ENCODE measurements at places on chromosomes 2 and 18.

- no peak for DNase-seq
Measured at GRCh38 chr2:181822097-181822496, 69.4 kb upstream of the ITPRID2 start.

- DNase-seq = no peak
Measured at GRCh38 chr2:48445091-48445725, 84.7 kb upstream of the STON1 start.

- peak; percentile 69 for DNase-seq
Measured at GRCh38 chr2:179422037-179422643, 157.5 kb upstream of the SESTD1 start.

DNA sequence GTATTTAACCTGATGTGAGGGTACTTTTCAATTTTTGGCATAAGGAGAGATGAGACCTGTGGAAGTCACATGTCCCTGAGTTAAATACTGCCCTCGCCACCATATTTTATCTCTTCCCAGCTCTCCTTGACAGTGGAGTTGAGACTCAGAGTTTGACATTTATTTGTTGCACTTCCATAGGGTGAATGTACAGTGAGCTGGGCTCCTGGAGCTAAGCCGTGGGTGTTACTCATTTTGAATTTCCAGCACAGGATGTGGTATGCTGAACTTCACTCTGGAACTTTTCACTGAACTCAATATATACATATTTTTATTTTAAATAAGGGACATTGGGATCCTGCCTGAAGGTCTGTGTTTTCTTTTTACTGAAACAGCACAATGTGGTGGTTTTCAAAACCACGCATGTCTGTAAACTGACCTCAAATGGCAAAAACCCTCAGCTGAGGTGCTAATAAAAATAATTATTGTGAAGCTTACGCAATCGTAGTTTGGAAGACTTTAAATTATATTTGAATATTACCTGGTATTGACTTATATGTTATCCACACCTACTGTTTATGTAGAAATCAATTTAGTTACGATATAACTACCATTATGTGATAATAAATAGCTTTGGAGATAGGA lies 12.1 kb downstream of the RNF144A start:
- no peak for DNase-seq

DNA sequence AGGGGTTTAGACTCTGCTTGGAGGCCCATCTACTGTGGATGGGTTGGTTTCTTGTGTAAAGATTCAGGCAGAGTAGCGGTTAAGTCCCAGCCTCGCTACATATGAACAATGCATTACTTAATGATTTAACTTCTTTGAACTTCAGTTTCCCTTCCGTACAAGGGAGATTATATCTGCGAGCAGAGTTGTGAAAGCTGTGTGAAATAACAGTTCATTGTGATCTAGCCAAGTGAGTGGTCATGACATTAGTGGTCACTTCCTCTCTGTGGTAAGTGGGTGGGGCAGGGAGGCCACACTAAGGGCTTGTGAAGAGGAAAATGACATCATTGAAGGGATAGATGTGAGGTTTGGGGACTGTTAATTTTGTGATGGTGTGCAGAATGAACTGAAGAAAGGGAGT lies 14.1 kb upstream of the MEX3C start:
- no peak for DNase-seq

GRCh38 chr2:101476605-101477208 lies 1.8 kb upstream of the RFX8 start:
- no peak for DNase-seq

GRCh38 chr2:190534310-190535120 lies at the start of gene NEMP2:
TSS of gene NEMP2 (minus strand) at chr2:190534722. CDS start at chr2:190534655, 67 bp downstream.
- no peak for DNase-seq

DNA sequence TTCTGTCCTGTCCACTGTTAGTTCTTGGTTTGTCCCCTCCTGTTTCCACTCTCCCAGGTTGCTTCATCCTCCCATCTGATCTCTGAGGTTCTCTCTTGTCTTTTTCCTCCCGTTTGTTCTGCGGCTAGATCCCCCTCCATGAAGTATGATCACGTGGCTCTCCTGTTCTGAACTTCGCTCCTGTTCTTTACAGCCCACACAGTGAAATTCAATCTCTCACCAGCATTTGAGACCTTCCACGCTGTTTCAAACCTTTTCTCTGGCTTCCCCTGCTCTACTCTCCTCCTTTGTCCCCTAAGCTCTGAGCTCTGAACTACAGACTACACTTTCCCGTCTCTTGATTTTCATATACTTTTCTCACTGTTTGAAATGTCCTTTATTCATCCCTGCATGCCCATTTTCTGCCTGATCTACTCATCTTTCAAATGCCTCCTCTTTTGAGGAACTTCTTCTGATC lies 83.5 kb downstream of the OSBPL6 start:
- no peak for DNase-seq

- peak; percentile 77 for DNase-seq
Measured at GRCh38 chr2:241009601-241010530, 11.4 kb downstream of the SNED1 start.

DNA sequence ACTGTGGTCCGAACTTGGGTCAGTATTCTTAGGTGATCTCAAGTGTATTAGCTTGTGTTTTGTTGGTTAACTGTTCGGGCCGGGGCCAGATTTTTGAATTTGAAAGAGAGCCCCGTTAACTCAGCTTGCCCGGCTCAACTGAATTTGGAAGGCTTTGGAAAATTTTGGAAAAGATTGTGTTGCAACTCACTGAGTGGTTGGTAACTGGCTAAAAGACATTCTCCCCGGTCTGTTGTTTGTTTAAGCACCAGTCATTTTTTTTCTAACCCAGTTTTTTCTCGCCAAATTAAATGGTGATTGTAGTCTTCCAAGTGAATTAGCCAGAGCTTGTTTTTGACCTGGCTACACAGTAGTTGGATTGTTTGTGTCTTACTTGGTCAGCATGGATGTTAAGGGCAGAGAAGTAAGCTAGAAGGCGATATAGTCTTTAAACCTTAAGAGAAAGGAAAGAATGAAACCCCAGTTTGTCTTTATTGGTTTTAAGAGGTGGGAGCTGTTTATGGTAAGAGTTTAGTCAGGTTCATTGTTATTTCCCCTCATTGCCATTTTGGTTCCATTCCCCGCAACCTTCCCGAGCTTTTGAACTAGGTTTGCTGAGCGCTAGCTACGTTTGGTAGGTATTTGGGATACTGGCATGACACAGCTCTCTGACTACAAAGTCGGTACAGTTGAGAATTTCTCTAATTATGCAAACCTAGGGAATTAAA lies 2.4 kb downstream of the MAP4K4 start:
- DNase-seq = no peak

GRCh38 chr2:3585261-3586109 lies 9.4 kb upstream of the COLEC11 start:
- DNase-seq = no peak

GRCh38 chr18:57043241-57043640 lies 103.6 kb upstream of the BOD1L2 start:
- DNase-seq = no peak

DNA sequence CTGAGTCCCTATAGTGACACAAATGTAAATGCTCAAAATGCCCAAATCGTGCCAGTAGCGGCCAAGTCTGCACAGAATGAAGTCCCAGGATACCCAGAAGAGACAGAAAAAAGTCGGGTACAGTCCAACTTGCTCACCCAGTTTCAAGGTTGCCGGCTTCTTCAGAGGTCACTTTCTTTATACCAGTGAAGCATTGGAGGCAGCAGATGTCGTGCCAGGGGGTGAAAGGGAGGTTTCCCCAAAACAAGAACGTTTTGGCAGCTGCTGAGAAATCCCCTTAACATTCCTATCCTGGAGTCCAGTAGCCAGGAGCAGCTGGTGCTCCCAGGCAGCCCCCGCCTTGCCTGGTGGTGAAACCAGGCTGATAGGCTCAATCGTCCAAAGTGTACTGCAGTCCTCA lies 58.1 kb upstream of the MCFD2 start:
- no peak for DNase-seq

- DNase-seq = no peak
Measured at GRCh38 chr2:168678153-168678853, 124.1 kb upstream of the NOSTRIN start.

DNA sequence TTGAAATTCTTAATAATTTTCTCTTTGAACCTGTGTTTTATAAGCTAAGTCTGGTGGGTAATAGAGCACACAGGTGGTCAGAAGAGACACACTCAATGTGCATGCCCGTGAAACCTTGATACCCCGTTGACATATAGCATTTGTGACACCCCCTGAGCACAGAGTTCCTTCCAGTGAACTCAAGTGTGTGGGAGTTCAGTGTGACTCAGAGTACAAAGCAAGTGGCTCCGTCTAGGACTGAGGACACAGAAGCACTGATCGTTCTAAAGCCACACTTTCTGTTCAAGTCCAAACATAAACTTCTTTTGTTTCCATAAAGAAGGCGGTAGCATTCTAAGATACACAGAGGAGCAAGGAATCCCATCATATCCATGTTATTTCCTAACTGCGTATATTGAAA lies 523.6 kb downstream of the PID1 start:
- no peak for DNase-seq

GRCh38 chr2:10490806-10491291 lies 42.7 kb upstream of the ODC1 start:
- no peak for DNase-seq

DNA sequence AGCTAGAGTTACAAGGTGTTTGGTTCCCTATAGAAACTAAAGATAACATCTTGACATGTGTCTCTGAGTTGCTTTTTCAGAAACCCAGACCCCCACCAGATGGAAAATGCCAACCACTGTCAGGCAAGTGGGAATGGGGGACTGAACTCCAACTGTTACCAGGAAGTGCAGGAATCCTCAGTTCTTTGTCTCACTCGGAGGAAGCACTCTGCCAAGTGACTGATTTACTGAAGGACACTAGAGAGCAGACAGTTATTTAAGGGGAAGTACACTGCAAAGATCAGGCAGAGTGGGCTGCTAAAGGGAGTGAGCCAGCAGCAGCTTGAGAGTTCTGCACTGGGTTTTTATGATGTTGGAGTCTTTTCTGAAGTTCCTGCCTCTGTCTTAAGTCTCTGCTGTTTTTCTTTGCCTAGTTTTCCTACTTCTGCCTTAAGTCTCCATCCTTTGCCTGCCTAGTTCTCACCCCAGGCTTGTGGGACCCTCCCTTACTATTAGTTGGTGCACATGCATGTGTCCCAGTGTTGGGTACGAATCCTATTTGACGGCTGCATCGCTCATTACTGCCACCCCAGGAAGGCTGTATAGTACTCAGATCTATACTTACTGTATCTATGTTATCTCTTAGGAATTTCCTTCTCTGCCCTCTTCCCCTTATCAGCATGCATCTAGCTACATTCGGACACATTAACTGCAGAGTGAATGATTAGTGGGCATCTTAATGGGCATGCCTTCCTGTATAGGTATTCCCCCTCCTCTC lies 97.1 kb downstream of the TEX51 start:
- no peak for DNase-seq

- no peak for DNase-seq
Measured at GRCh38 chr2:29226375-29226774, 111.2 kb downstream of the CLIP4 start.

DNA sequence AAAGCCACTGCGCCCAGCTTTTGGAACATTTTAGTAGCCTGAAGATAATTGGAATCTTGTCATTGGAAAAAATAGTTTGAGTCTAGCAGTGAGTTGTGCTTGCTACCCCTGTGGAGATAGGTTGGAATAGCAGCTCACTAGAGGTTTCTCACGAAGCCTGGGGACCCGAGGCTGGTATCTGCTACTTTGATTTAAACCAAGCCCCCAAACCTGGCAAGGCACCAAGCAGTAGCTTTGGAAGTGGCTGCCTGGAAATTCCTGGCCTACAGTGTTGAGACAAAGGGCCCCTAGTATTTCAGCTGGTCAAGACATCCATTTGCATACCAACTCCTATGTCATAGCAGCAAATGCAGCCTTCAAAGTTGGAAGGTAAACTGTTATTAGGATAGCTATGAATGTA lies 42.1 kb downstream of the NOP58 start:
- DNase-seq = no peak

- DNase-seq = no peak
Measured at GRCh38 chr18:69725009-69725408, 222.7 kb downstream of the CD226 start.

GRCh38 chr2:46119453-46119852 lies 177.8 kb upstream of the EPAS1 start:
- no peak for DNase-seq

GRCh38 chr18:43751203-43751602 lies 473.9 kb upstream of the SYT4 start:
- no peak for DNase-seq
